ENCODE measurements at places on chromosomes 5 and 9.

- no peak for DNase-seq
These were observed 404.4 kb downstream of the CYLC2 start for GRCh38 chr9:103399535-103399934.

DNA sequence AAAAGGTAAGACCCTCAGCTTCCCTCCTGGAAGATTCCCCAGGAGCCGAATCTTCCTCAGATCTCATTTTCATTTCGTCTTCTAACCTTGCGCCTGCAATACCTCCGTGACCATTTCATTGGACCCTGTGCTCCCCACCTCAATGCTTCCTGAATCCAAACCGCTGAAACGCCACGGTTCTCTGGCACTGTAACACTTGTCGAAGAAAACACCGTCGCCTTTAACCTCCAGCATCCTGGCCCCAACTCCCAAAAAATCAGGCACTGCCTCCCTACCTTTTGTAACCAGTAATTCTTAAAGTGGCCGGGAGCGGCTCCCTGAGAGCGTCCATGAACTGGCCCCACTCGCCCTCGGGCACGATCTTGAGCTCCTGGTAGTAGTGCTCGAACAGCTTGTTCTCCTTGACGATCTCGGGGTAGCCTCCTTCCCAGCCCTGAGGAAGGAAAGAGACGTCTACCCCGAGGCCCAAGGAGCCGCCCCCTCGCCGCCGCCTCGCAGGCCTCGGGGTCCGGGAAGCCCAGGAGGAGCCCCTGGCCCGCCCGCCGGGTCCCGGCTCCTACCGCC is 438 bp downstream of the NSUN2 start:
- DNase-seq, result no peak

- no peak for DNase-seq
These were observed 106.0 kb upstream of the MYO10 start for GRCh38 chr5:17042041-17042440.

- peak; percentile 98 for DNase-seq
These were observed 19.1 kb downstream of the EXOSC2 start for GRCh38 chr9:130712564-130713285.

- DNase-seq, result peak; percentile 8
These were observed 194.2 kb upstream of the HAPLN1 start for GRCh38 chr5:83914662-83915418.

- no peak for DNase-seq
These were observed 71.8 kb downstream of the C9orf50 start for GRCh38 chr9:129549139-129549538.

- no peak for DNase-seq
These were observed 191.6 kb downstream of the PLK2 start for GRCh38 chr5:58268268-58268667.

DNA sequence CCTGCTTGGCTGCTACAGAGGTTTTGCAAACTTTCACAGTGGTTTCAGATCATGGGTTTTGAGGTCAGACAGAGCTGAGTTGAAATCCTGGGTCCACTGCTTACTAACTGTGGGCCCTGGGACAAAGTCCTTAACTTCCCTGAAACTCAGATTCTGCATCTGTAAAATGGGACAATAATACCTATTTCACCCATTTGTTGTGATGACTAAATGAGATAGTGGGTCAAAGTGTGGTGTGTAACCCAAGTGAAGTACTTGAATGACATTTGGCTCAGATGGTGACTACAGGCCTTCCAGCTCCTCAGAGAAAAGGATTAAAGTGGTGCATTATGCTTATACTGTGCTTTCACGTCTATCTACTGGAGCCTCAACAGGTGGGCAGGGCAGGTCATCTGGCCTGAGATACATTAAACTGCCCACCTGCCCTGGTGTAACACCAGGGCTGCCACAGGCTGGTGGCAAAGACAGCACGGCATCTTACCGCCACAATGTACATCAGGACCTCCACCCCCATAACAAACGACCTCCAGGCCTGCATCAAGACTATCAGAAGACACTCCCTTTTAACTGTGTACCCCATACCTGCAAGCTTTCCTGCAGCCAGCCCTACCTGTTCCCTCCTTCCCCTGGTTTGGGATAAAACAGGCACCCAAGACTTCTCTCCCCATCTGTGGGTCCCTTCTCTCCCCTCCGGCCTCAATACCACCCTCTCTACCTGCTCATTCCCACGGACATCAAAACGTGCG is 846 bp upstream of the TRAF1 start:
- DNase-seq, result peak; percentile 52

GRCh38 chr5:15522187-15522520 is 22.2 kb downstream of the FBXL7 start:
- no peak for DNase-seq

GRCh38 chr5:73295447-73295846 is 122.5 kb downstream of the TMEM174 start:
- no peak for DNase-seq

GRCh38 chr5:39214912-39215709 is 4.3 kb downstream of the FYB1 start:
- no peak for DNase-seq

GRCh38 chr9:77789891-77790290 is 141.8 kb upstream of the GNA14 start:
- no peak for DNase-seq

GRCh38 chr9:76456202-76456926 is 2.6 kb upstream of the GCNT1 start:
- peak; percentile 83 for DNase-seq

DNA sequence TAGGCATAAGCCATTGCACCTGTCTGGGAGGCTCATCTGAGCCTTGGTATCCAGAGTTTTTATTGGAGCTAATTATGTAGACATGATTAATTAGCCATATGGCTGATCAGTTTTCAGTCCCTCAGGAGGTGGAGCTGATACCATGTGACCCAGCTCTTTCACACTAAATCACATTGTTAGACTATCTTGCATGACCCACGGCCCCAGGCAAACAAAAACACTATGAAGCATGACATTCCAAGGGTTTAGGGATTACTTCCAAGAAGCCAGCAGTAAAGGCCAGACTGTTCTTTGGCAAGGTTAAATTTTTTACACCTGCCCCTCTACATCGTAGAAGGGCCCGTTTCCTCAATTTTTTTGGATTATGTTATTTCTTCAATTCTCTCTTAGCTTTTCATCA is 5.0 kb upstream of the C5orf24 start:
- DNase-seq, result no peak

DNA sequence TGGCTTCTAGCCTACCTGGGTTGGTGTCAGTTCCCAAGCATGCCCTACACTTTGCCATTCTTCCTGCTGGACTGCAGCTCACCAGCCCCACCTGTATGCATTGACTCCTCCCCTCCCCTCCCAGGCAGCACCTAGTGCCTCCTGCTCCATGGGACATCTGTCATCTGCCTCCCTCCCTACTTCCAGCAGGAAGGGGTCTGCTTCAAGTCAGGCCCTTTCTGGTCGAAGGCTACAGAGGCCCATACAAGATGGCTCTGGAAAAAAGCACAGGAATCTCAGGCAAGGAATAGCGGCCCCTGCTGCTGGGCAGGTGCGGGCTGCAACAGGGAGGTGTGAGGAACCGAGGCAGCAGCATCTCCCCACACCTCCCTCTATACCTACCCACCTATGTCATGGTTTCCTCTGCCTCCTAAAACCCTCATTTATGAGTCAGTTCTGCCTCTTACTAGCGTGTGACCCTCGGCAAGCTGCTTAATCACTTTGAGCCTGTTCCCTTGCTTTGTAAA is 19.7 kb downstream of the WWC1 start:
- DNase-seq, result no peak

DNA sequence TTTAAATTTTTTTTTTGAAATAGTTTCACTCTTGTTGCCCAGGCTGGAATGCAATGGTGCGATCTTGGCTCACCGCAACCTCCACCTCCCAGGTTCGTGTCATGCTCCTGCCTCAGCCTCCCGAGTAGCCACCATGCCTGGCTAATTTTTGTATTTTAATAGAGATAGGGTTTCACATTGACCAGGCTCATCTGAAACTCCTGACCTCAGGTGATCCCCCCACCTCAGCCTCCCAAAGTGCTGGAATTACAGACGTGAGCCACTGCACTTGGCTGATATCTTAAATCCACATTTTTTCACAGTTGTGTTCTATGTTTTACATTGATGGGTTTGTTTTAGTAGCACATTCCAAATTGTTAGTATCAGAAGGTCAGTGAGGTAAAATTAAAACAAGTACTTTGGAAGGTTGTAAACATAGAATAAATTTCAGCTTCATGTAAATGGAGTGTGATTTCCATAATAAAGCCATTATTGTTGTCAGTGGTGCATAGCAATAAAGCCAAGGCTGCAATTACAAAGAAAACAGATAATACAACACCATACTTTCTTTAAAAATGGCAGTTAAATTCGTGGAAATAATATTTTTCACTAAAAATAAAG is 287.2 kb downstream of the ARRDC3 start:
- DNase-seq, result no peak

- DNase-seq, result no peak
These were observed 18.0 kb upstream of the VLDLR start for GRCh38 chr9:2603621-2604020.

- no peak for DNase-seq
These were observed 37.6 kb downstream of the MAST4 start for GRCh38 chr5:66633754-66634153.

GRCh38 chr5:6112538-6112937 is 265.8 kb downstream of the MED10 start:
- no peak for DNase-seq

GRCh38 chr5:156025656-156026055 is 301.3 kb upstream of the SGCD start:
- DNase-seq, result no peak

DNA sequence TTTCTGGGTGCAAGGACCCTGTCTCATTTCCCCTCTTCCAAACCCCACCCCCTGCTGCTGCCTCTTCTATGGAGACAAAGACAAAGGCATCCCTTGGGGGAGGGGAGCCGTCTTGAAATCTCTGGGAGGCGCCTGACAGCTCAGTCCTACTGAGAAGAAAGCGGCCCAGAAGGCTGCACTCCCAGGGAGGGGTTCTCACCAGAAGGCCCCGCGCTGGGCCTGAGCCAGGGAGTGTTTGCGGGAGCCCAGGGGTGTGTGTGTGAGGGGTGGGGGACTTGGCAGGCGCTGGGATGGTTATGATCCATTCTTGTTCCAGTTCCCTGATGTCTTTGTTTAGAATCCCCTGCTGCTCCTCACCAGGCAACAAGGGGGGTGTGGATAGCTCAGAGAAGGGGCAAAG is 45.7 kb upstream of the ALDH1B1 start:
- DNase-seq, result no peak

DNA sequence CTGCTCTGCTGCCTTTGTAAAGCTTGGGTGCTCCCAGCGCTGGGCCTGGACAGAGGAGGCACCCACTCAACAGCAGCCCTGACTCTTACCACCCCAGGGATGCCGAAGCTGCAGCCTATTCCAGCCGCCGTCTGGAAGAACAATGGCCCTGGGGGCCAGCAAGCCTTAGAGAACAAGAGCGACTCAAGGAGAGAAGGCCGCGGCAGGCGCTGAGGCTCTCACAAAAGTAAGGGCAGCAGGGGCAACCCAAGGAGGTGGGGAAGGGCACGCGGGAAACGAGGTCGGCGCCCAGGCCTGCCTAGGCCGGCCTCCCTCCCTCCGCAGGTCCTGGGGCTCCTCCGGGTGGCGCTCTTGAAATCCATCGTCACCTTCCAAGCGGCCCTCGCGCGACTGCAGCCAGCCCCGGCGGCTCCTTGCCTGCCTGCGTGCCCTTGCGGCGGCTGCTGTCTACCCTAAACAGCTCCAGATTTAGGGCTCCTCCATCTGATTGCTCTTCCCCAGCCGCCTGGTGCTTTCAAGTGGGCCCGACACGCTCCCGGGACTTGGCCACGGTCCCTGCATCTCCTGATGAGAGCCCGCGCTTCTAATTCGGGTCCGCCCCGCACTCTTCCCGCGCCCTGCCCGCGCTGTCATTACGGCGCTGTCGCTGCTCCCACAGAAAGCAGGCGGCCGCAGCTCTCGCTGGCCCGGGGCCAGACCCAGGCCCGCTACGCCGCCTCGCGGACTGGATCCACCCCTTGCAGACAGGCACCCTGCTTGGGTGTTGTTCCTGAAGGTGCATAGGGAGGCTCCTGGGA is 213.3 kb downstream of the SEMA6A start:
- DNase-seq, result no peak

DNA sequence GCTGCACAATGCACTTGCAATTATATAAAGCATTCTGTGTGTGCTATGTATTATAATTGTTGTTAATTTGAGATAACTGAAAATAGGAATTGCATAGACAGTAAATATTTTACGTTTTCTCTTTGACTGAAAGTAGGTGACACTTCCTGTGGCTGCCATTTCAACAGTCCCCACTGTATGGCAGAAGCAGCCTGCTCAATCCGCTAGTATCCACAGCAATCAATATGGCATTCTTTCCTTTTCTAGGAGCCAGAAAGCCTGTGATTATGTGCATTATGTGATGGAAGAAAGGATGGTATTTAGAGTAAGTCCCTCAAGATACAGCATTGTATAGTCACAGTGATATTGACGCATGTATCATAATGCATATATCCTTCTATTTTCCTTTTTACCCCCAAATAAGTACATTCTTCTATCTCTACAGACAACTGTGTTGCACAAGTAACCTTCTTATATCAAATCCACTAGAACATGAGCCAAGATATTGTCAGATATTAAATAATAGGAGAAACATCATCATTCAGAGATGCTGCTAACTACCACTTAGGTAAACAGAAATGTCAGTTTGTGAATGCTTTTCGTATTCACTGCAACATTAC is 59.7 kb downstream of the CARTPT start:
- peak; percentile 6 for DNase-seq

GRCh38 chr5:78638973-78639669 is 9.5 kb downstream of the LHFPL2 start:
- no peak for DNase-seq

- DNase-seq, result no peak
These were observed 19.8 kb upstream of the PAX5 start for GRCh38 chr9:37053684-37054362.

GRCh38 chr9:98550206-98550820 is 158.4 kb downstream of the GABBR2 start:
- DNase-seq, result peak; percentile 75

- DNase-seq, result no peak
These were observed 500.7 kb downstream of the TLE4 start for GRCh38 chr9:80072451-80072850.

DNA sequence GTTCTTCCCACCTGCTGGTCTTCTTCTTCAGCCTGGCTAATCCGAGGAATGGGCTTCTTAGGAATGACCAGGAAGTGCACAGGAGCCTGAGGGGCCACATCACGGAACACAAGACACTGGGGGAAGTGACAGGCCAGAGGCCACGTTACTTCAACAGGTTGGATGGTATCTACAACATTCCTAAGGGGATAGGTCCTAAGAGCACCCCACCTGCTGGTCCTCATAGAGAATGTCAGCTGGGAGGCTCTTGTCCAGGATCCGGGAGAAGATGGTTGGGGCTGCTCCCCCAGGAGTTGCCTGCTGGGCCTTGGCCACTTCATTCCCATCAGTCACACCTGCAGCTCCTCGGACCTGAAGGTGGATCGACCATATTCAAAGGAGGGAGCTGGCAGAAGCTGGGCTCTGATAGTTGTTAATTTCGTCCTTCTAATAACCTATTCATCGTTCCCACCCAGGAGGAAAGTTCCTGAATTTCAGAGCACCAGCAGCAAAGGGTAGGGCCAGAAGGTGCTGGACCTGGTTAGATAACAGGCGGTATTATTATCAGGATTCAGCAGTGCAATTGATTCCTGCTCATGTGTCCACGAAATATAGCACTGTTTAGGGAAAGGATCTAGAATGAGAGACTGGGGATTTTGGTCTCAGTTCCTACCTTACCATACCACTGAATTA is 1.3 kb downstream of the HINT2 start:
- DNase-seq, result no peak

All from MV-4-11 (cell line).